Hepatocyte (in vitro differentiated cells): ENCODE measurements at places on chromosomes 16 and 17.

GRCh38 chr17:6085812-6086211 lies 15.6 kb downstream of the WSCD1 start:
- no peak for DNase-seq

GRCh38 chr17:28487881-28488532 lies 14.6 kb downstream of the SLC13A2 start:
- peak; percentile 59 for DNase-seq

DNA sequence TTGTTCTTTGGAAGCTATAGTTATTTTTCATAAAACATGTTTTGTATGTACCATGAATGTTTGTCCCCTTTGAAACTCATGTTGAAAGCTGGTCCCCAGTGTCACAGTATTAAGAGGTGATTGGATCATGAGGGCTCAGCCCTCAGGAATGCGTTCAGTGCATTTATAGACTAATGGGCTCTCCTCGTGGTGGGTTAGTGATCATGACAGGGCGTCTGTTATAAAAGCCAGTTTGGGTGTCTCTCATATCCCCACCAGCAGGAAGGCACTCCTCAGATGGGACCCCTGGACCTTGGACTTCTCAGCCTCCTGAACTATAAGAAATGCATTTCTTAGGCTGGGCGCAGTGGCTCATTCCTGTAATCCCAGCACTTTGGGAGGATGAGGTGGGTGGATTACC lies 10.4 kb downstream of the BANP start:
- DNase-seq: no peak

DNA sequence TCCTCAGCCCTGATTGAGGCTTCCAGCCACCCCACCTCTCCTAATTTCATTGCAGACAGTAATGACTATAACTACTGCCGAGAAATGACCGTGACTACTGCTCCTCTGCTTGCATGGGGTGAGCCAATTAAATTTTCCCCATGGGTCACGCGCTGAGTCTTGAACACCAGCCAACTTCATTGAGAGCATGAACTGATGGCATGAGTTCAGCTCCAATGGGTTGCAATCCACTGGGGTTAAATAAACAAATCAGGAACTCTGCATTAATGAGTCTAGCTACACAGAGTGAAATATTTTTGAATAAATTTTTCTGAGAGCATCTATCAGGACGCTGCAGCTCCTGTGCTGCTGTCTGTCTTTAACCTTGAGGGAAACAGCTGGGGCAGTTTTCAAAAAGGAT lies 61.6 kb upstream of the CLEC3A start:
- no peak for DNase-seq

DNA sequence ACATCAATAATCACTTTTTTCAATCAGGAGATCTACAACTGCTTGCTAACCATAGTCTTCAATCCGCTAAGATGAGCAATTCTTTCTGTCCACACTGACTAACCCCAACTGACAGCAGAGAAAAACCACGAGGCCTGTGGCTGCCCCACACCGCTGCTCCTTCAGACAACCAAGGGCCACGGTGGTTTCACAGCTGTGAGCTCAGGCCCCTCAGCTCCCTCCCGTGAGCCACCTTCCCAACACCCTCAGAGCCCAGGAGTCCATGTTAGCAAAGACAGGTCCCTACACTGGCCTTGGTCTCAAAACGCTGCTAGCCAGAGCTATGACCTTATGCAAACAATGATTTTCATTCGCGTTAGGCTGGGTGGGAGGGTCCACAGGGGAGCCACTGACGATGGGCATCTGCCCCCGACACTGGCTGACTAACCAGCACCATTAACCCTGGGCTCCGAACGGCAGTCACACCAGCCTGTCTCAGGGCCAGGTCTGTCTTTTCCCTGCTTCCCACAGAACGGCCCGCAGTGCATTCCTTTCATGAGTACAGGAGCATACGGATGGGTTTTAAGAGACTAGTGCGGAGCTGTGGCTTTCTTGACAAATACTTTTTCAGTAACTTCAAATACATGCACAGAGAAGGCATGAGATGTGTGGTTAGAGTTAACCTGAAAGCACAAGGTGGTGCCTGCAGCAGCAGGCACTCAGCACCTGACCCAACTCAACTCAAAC lies 67.3 kb downstream of the ANKRD11 start:
- DNase-seq: peak; percentile 28

DNA sequence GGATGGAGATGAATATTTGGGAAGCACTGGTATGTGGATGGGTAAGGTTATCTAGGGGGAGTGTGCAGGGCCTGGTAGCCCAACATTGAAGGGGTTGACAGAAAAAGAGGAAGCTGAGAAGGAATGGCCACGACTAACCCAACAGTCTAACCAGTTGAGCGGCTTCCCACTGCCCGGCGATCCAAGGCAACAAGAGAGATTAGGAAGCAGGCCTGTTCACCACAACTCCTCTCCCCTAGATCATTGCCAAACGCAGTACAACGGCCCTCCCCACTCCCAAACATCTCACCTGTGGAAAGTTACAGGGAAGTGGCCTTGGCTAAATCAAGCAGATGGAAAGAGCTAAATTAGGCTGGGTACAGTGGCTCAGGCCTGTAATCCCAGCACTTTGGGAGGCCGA lies 11.2 kb upstream of the RANGRF start:
- no peak for DNase-seq

DNA sequence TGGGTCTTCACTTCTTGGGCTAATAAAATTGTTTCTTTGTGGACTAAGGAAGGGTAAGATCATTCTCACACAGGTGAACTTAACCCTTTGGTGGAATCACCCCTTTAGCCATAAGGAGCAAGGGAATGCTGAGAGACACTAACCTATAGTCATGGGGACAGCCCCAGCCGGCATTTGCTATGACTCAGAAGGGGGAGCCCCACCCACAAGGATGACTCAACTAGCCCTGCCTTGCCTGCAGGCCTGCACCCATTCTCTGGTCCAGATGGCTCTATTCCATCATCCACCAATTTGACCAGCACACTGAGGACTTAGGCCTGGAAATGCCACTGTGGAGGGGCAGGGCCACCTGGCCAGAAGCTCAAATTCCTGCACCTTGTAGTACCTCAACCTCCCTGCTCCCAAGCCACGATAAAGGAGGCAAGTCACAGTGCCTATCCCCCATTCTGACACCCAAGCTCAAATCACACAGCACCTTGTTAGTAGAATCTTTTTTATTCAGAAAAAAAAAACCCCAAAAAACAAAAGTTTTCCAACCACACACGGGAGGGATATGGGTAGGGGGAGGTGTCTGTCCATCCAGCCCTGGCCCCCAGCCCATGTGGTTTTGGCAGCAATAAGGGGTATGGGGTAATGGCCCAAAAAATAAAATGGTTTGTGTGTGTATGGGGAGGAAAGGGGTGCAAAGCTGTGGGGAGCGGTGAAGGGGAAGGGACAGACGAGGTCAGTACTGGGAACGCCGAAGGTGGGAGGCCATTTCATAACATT lies 3.0 kb downstream of the PFN1 start:
- DNase-seq: peak; percentile 82

DNA sequence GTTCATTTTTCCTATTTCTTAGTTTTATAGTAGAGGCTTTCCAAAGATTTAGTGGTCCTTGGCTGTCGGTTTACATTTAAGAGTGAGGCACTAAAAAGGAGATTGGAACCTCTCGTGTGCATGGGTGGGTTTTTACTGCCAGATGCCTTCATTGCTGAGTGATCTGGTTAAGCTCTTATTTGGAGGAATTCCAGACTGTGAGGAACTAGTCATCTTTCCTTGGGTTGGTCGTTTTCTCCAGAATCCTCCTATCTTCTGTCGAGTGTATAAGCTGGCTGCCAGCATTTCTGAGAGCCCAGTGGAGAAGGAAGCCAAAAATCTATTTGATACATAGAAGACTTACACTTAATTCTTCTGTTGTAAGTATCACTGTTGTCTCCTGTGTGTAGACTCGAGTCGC lies 22.6 kb downstream of the IST1 start:
- DNase-seq: peak; percentile 30

GRCh38 chr17:69947027-69947759 lies 127.8 kb upstream of the KCNJ16 start:
- DNase-seq: no peak

DNA sequence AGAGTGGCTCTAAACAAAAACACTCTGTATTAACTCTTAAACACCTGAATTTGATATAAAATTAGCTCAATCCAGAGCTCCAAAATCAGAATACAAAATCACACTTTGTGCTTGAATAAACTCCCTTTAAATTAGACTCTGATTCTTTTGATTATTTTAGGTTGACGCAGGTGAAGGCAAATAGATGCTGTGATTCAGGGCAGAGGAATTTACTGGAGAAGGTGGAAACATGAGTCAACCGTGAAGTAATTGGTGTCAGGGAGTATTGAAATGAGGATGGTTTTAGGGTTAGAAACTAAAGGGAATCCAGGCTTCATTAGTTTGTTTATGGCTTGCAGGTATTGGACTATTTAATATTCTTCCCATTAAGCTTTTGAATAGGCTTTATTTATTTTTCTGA lies 37.1 kb upstream of the TEKT1 start:
- DNase-seq: peak; percentile 27

- DNase-seq: no peak
Measured at GRCh38 chr16:83933885-83934683, 19.0 kb upstream of the OSGIN1 start.

- DNase-seq: no peak
Measured at GRCh38 chr16:55698946-55699345, 43.2 kb downstream of the SLC6A2 start.

DNA sequence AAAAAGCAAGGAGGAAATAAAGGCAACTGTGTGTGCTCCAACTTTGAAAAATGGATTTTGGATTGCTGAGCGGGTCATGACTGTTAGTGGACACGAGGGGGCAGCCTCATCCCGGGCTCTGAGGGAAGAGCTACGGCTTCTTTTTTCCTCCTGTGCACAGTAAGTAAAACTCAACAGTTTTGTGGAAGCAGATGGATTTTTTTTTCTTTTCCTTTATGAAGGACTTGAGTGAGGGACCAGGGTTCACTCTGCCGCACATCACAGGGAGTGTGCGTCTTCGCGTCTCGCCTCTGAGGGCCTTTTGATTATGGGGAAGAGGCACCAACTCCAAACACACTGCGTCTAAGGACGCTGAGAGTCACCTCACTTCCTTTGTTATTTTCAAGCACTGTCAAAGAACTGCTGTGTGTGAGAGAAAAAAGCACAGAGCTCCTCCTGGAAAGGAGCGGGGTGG lies 80.3 kb upstream of the GOT2 start:
- DNase-seq: peak; percentile 78

GRCh38 chr17:16465861-16466338 lies 26.1 kb downstream of the LRRC75A start:
- peak; percentile 79 for DNase-seq

DNA sequence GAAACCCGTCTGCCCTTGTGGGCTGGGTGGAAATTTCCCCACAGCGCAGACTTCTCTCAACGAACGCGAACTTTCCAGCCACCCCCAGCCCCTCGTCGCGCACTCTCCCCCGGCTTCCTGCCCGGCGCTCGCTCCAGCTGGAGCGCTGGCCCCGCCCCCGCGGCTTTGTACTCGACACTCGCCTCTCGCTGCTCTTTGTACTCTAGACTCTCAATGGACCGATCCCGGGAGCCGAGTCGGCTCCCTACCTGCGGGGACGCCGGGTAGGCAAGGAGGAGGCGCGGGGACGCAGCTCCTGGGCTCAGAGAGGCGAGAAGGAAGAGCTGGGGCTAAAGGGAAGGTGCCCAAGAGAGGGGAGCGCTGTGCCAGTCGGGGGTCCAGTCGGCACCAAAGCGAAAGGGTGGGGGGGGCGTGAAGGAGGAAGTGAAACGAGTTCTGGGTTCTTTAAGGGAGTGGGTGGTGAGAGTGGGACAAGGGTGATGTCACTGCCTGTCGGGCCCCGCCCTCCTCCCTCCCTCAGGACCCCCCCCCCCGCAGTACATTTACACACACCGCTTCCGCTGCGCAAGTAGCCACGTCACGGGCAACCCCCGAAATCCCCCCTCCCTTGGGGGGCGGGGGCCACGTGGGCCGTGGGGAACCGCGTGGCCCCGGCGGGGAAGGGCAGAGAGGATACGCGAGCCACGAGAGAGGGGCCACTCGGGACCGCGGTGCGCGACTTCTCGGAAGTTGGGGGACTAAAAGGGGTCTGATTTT lies 9.7 kb downstream of the KDM6B start:
- peak; percentile 94 for DNase-seq

- DNase-seq: peak; percentile 84
Measured at GRCh38 chr17:27559506-27560481, 71.2 kb upstream of the LGALS9 start.
